ENCODE measurements at places on chromosomes 5 and 9.

GRCh38 chr9:106657926-106658325 lies 205.0 kb upstream of the ZNF462 start:
- DNase-seq = no peak

DNA sequence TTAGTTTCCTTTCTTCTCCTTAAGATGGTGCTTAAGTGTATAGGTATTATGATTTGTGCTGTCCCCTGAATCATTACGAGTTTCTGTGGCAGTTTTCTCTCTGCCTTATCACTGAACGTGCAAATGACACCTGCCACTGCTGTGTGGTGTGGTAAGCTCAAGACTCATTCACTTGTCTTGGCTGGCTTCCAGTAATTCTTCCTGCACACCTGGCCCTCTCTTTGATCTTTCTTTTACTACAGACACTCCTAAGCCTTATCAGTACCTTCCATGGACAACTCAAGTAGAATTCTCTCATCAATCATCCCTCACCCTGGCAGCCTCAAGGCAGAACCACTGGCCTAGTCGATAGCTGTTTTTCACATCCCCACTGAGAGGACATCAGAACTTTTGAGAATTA lies 82.6 kb upstream of the ADAMTS19 start:
- DNase-seq = no peak

- no peak for DNase-seq
Observed at GRCh38 chr9:122900791-122901190, 4.4 kb downstream of the RC3H2 start.

DNA sequence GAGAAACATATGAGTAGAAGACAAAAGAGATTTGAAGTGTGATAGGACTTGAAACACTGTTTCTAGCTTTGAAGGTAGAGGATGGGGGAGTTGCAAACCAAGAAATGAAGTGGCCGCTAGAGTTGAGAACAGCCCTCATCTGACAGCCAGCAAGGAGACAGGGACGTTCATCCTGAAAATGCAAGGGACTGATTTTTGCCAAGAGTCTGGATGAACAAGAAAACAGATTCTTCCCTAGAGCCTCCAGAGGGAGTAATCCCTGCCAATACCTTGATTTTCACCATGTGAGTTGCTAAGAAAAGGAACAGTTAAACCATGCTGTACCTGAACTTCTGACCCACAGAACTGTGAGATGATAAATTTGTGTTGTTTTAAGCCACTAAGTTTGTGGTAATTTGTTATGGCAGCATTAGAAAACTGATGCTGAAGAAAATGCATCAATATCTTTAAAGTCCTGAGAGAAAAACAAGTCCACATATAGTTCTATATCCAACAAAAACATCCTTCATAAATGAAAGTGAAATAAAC lies 154.0 kb upstream of the ADAMTSL1 start:
- DNase-seq = no peak

DNA sequence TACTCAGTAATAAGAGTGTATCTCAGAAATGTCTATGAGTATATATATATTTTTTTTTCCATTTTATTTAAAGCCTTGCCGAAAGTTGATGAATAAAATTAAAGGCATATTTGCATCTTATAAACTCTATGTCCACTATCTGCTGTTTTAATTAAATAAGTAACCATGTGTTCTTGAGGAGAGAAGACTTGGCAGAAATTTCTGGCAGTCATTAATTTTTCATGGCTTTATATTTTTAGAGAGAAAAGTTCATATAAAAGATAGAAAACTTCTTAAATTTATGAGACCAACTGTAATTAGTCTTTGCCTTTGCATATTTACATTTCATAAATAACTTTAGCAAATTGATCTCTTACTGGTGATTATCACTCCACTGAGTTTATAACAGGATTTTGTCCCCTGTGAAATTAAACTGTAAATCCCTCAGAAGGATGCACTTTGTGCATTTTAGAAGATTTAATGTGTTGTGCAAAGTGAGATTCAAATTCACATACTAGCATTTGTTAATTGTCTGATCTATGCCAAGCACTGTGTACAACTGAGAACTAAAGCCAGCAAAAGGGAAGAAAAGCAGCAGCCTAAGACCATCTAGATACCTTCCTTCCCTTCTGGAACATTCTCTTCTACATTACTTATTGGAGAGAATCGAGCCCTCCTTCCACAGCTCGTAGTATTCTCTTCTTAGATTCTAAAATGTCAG lies 108.7 kb downstream of the SNCAIP start:
- no peak for DNase-seq
